Hematopoietic multipotent progenitor cell treated with erythropoietin and hydrocortisone succinate and interleukin-3 and kit ligand, for 17 days (in vitro differentiated cells): ENCODE measurements at places on chromosomes 13 and 19.

DNA sequence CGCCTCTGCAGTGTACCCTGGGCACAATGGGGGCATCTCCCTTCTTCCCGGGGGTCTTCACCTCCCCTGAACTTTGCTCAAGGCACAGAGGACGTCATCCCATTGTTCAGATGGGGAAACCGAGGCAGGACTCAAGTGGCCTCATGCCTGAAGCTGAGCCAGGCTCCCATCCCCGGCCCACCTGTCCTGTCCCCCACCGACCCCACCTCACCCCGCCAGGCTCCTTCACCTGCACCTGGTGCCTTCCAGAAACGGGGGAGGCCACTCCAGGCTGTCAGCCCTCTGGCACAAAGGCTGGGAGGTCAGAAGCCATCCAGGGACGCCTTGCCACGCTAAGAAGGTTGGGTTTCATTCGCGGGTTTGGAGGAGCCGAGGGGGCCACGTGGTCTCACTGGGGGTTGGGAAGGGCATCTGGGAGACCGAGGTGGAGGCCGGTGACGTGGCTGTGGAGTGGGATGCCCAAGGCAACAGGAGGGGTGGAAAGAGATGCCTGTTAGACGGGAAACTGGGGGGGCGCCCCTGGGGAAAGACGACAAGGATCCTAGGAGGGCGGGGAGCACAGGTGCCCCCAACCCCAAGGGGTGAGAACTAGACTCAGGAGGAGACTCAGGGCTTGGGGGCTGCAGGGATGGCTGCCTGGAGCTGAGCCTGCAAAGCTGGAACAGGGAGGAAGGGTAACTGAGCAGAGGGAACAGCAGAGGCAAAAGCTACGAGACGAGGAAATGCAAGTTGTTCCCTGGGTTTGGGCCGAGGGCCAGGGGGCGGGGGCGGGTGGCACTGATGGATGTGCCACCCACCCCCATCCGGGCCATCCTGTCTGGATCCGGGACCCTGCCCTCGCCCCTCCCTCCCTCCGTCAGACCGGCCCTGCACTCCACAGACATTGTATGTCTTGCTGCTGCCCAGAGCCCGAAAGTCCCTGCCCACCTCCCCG, 6.0 kb upstream of the TCF3 start:
- DNase-seq = no peak

DNA sequence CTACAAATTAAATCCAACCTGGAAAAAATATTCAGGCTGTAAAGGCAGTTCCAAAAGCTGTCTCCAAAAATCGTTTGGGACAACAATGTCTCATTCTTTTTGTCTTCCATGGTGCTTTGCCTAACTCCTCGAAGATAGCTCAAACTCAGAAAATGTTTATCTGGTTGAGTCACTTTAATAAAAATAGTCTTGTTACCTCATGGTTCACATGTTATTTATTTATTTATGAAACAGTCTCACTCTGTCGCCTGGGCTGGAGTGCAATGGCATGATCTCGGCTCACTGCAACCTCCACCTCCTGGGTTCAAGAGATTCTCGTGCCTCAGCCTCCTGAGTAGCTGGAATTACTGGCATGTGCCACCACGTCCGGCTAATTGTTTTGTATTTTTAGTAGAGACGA, 4.9 kb upstream of the BRD4 start:
- no peak for DNase-seq

DNA sequence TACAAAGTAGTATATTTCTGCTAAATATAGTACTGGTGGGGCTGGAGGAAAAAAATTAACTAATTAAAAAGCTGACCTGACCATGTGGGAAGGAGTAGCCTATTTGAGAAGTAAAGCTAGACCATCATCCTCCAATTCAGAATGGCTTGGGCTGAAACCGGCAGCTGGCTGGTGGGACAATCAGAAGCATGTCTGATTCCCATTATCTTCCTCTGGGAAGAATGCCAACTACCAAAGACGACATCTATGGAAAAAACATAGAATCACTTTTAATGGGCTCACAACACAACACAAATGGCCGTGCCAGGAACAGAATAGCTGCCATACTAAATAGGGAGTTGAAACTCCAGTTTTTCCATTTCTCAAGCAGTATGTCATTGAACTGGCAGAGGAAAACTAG, 120.4 kb upstream of the FREM2 start:
- DNase-seq = no peak

GRCh38 chr19:3108775-3109174, 14.6 kb downstream of the GNA11 start:
- DNase-seq = peak; percentile 66

DNA sequence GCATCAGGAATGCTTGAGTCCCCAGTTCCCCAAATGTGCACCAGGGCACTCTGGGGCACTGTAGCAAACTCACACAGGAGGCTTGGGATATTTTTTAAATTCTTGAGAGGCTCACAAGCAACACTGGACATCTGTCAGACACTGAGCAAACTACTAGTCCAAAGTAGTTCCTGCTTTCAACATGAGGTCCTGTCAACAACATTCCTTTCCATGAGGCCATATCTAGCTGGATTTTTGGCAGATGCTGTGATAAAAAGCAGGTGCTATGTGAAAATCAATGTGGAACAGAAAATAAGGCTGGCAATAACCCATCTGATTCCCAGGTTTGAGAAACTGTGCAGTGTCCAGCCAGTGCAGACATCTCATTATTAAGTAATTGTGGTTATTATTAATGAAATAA, 50.5 kb downstream of the STARD13 start:
- DNase-seq = no peak

DNA sequence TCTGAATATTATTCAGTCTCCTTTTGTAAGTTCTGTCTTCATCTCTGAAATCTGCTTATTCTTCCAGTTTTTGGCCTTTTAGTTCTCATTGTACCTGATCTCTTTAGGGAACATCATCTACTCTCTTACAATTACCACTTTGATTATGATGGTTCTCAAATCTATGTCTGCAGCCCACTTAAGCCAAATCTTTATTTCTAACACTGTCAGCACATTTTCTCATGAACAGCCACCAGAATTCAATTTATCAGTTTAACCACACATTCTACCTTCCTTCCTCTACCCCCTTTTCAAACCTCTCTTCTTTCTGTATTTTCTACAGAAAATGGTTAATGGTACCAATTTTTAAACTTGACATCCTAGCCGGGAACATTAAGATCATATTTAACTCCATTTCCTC, 175.3 kb downstream of the FGF14 start:
- no peak for DNase-seq

- no peak for DNase-seq
Observed at GRCh38 chr13:45748941-45749759, 47.0 kb downstream of the CBY2 start.

DNA sequence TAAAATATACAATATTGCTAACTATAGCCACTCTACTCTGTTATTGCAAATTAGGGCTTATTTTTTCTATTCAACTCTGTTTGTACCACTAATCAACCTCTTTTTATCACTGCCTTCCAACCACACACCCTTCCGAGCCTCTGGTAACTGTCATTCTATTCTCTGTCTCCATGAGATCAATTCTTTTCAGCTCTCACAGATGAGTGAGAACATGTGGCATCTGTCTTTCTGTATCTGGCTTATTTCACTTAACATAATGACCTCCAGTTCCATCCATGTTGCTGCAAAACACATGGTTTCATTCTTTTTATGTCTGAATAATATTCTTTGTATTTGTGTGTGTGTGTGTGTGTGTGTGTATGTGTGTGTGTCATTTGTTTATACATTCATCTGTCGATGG, 350.1 kb upstream of the DACH1 start:
- no peak for DNase-seq

DNA sequence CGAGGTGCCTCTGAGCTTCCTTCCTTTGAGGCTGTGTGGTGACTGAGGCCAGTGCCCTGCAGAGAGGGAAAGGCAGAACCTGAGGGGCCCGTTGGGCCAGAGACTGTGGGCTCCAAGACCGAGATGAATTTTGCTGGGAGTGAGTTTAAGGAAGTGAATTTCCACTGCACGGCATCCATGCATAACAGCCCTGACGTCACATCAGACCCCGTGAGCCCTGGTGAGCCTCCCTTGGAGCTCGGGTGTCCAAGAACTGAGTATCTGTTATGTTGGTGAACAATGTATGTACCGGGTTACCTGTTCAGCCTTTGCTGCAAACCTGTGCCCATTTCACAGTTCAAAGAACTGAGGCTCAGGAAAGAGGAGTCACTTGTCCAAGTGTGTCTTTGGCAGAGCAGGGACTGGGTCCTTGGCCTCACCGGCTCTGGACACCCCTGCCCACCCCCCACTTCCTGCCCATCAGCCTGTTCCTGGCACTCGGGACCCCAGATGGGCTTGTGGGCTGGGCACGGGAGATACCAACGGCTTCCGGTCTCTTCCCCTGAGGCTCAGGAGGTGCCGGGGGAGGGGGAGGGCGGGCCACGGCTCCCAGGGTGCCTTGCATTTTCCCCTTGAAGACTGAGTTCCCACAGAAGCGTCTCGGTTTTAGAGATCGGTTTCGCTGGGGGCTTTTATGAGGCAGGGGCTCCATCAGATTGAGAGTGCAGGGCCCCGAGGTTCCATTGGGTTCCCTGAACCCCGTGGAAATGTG, 33.7 kb downstream of the NFILZ start:
- no peak for DNase-seq

- DNase-seq = no peak
Observed at GRCh38 chr19:8387688-8388611, 2.2 kb upstream of the RAB11B start.
